Osteoblast (primary cell): ENCODE measurements at places on chromosomes 3 and 15. TPM values are rescaled to one million over a fixed set of nuclear protein-coding genes. Genes with fewer than 3 reads are reported as not detected.

ROPN1B gene
- not detected in 2 replicates for total RNA-seq

ARIH2 gene
- total RNA-seq: 69.1 and 82.5 TPM in 2 replicates

PLSCR5 gene
- total RNA-seq: not detected in 2 replicates

AGTR1 gene
- 10.5 and 13.3 TPM in 2 replicates for total RNA-seq

SHC4 gene
- total RNA-seq: 0.72 and 1.5 TPM in 2 replicates

CCDC12 gene
- total RNA-seq: 17.4 and 20.6 TPM in 2 replicates

CTDSPL gene
- 34.7 and 44.5 TPM in 2 replicates for total RNA-seq
